ENCODE measurements at places on chromosomes 1 and 21.

DNA sequence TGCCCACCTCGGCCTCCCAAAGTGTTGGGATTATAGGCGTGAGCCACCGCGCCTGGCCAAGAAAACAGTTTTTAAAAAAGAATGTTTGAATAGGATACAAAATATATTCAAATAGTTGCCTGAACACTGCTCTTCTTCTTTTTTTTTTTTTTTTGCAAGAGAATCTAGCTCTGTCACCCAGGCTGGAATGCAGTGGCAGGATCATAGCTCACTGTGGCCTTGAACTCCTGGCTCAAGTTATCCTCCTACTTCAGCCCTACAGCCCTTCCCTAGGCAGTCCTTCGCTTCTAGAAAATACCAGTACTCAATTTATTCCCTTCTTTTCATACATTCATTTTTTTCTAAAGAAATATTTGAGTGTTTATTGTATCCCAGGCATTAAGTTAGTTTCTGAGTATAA, 67.9 kb downstream of the OSBPL9 start:
- no peak for DNase-seq

DNA sequence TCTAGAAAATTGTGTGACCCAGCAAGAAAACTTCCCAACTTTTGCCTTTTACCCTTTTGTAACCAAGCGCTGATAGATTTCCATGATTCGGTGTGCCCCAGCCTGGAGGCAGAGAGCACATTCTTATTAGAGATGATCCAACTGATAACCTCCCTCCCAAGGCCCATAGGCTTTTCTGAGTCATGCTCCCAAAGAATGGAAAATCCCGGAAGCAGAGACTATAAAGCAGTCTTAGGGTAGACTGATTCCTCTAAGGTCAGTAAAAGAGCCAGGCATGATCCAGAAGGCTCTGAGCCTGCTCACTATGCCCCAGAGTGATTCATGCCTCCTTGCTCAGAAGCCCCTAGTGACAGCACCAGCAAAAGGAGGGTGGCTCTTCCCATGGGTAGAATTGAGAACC, 4.3 kb downstream of the CAMK1G start:
- no peak for DNase-seq

GRCh38 chr21:28459193-28459592, 533.5 kb downstream of the LTN1 start:
- peak; percentile 5 for DNase-seq

DNA sequence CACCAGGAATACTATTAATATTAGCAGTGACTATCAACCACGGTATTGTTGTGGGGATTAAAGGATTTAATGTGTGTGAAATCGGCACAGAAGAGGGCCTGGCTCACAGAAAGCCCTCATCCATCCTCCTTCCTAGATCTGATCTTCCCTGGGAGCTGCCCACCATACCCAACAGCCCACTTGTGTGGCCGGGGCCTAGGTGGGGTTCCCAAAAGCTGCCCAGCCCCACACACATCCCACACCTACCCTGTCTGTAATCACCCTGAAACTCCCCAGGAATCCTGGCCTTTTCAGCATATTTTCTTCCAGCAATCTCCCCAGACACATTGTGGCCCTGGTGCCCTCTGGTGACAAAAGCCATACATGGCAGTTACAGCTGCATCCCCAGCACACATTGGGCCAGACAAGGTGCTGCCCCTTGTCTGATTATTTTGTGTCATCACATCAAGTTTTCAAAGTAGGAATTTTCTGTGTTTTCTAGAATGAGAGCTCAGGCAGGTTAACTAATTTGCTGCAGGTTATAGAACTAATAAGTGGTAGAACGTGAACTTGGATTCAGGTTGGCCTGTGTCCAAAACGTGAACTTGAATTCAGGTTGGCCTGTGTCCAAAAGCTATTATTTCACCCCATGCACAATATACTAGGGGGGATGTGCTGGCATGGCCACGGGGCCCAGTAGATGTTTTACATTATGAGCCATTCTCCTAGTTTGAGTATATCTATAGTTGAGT, 5.3 kb upstream of the SLC6A9 start:
- DNase-seq = peak; percentile 92

GRCh38 chr1:155698382-155699038, 9.6 kb downstream of the DAP3 start:
- no peak for DNase-seq

GRCh38 chr1:4681026-4681425, 26.6 kb downstream of the AJAP1 start:
- no peak for DNase-seq

DNA sequence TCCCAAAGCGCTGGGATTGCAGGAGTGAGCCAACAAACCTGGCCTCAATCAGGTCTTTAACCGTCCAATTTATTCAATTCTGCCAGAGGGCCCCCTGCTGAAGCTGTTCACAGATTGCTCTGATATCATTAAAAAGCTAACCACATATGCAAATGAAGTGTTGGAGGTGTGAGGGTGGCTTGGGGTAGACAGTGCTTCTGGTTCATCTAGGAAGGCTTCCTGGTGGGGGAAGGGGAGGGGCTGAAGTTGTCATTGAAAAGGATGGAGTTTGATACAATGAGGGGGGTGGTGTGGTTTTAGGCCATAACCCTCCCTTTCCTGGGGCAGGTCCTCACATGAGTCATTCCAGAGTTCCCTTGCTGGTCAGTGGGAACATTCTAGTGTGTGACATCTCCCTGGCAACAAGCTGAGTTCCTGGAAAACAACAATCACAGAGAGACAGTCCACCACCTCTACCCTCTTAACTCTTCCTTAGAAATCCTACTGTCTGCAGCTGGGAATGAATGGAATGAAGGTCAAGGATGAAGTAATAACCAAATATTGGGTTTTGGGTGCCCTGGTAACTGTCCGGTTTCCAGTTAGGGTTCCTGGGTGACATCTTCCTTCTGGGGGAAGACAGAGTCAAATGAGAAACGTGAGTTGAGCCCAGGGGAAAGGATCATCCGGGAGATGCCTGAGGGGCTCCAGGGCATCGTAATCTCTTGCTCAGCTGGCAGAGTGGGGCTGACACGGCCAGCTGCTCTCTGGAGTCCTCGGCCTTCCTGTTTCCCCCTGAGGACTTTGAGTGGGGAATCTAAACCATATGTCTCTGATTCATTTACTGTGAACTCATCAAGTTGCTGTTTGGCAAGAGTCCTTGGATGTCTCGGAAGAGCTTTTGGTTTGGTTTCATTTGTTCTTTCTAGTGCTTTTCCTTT, 32.2 kb downstream of the BATF3 start:
- no peak for DNase-seq

GRCh38 chr1:223258751-223259198, 105.2 kb downstream of the SUSD4 start:
- no peak for DNase-seq

- DNase-seq = no peak
Observed at GRCh38 chr21:31660259-31660565, 719 bp downstream of the SOD1 start.

- DNase-seq = no peak
Observed at GRCh38 chr1:105442901-105443300, 1613.6 kb upstream of the PRMT6 start.

GRCh38 chr21:44498280-44499210, 41.5 kb downstream of the KRTAP10-1 start:
- no peak for DNase-seq

All from hematopoietic multipotent progenitor cell treated with erythropoietin and hydrocortisone succinate and interleukin-3 and kit ligand, for 4 days (in vitro differentiated cells).